ENCODE measurements at places on chromosomes 11 and 22.

DNA sequence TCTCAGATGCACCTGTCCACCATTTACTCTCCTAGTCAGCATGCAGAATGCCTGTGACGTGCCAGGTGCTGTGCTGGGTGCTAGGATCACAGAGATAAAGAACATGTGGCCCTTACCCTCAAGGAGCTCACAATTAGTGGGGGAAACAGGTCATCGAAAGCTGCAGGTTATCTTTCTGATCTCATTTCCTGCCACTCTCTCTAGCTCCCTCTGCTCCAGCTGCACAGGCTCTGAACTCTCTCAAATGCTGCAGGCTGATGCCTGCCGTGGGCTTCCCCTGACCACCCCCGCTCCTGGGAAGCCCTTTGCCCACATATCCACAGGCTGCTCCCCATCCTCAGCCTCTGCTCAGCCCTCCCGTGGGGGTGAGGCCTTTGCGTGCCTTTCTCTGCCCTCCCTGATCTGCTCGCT is 29.6 kb downstream of the SHANK3 start:
- DNase-seq, result no peak

DNA sequence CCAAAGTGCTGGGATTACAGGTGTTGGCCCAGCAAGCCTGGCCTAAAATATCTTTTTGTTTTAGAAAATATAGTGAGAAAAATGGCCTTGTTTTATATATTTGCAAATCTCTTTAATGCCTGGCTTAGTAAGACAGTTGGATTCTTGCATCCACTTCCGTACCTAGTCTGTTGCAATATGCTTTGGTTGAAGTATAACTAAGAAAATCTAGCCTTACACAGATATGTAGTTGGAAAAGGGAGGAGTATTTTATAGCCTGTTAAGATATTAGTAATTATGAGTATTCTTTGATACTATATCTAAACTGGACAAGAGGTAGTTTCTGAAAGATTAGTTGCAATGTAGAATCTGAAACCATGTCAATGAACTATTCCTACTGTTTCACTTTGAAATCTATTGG is 65.1 kb downstream of the ZNRF3 start:
- DNase-seq, result no peak

DNA sequence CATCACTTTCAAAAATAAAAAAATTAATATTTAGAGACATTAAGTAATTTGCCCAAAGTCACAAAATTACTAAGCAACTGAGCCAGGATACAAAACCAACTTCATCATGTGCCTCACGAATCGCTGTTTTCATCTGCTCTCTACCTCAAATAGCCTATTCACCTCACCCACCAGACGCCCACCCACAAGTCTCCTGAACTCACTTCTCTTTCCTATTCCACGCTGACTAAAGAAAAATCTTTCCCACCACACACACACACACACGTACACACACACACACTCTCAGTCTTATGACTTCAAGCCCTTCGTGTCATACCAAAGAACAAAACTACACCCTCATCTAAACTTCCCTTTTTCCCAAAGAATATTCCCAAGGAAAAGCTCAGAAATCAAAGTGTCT is 2.2 kb downstream of the OR8B12 start:
- DNase-seq, result no peak

- no peak for DNase-seq
These were observed 106.1 kb downstream of the SLC1A2 start for GRCh38 chr11:35313066-35313759.

- DNase-seq, result no peak
These were observed 974 bp downstream of the ANAPC15 start for GRCh38 chr11:72111300-72112142.

GRCh38 chr11:12243486-12243885 is 133.1 kb downstream of the MICAL2 start:
- DNase-seq, result no peak

DNA sequence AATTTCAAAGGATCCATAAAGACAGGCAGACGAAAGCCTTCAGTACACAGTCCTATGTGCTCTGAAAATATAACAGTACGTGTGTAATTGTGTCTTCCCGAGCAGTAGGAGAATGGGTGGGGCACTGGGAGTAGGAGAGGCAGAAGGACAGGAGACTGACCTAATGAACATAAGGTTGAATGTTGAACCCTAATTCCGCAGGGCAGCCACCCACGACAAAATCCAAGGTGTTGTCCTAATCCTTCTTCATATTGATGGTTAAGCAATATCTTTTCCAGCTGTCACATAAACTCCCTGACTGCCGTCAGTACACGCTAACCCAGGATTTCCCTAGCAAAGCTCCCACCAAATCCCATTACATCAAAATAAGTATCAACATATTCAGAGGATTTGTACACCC is 34.5 kb downstream of the SPATA19 start:
- no peak for DNase-seq

DNA sequence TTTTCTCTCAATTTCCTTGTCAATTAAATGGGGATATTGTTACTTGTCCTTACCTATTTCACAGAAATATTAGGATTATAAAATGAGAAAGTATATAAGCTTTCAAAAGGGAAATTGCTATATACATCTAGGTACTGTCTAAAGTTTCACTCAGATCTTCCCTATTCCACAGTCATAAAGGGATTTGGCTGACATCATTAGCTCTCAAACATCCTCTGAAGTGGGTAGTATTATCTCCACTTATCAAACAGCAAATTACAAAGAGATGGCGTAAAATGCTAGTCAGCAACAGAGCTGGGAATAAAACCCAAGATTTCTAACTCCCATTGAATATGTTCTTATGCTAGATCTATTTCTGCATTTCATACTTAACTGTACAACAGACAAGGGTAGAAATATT is 50.9 kb downstream of the SLC25A17 start:
- no peak for DNase-seq

All from stimulated activated CD4-positive, alpha-beta T cell treated with anti-CD3 and anti-CD28 coated beads, Interleukin-1b, Interleukin-23, amount 100 ng/mL, for 1 hour (primary cell).